NT2/D1 (cell line): ENCODE measurements at places on chromosomes 1 and 21.

DNA sequence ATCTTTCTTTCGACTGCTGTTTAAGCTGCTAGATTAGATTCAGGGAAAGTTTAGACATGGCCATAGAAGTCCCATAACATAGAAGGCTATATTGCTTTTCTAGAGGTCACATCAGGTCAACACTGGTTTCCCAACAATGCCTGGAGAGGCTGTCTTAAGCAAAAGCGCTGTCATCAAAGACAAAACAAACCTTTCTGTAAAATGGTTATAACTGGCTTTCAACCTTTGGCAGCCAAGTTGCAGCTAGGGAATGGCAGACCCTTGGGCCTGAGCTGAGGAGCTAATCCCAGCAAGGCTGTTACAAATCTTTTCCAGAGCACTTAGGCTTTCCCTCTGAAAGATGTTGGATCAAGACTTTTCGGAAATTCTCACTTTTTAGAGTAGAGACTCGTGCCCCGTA, 11.2 kb upstream of the ABCA4 start:
- DNase-seq = no peak

DNA sequence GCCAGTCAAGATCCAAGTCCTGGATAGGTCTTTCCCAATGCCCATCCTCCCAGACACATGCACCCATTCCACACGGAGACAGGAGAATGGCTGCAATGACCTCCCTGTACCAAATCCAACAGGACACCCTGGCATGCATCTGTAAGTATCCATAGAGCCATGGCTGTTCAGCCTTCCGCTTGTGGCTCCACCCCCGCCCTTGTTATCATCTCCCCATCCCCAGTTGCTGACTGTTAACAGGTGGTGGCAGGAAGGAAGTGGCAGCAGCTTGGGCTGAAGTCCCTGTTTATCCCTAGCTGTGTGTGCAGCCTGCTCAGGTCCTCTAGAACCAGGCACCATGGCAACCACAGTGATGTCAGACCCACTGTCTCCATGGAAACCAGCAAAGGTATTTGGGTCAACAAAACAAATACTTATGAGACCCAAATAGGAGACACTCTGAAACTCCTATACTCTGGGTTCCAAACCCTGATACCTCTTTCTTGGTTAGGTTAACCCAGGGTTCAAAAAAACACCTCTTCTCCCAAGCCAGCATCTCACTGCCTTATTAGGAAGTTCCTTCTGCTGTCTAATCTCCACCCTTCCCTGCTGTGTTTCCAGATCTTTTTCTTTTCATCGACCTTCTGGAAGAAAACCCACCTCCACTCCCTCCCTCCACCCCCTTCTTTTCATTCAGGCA, 721 bp downstream of the PBXIP1 start:
- DNase-seq = no peak

DNA sequence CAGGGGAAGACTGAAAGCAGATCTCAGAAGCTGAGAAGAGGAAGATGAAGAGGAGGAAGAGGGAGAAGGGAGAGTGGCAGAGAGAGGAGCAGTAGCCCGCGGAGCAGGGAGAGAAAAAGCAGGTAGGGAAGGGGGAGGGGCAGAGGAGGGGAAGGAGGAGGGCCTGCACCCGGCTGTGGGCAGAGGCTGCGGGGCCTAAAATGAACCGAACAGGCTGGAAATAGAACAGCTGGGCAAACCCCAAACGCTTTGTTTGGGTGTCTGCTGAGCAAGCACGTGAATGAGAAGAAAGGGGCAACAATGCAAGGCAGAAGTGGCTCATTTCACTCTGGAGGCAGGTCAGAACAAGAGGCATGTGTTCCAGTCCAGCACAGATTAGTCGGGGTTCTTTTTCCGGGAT, 33.5 kb downstream of the KCNC4 start:
- no peak for DNase-seq

DNA sequence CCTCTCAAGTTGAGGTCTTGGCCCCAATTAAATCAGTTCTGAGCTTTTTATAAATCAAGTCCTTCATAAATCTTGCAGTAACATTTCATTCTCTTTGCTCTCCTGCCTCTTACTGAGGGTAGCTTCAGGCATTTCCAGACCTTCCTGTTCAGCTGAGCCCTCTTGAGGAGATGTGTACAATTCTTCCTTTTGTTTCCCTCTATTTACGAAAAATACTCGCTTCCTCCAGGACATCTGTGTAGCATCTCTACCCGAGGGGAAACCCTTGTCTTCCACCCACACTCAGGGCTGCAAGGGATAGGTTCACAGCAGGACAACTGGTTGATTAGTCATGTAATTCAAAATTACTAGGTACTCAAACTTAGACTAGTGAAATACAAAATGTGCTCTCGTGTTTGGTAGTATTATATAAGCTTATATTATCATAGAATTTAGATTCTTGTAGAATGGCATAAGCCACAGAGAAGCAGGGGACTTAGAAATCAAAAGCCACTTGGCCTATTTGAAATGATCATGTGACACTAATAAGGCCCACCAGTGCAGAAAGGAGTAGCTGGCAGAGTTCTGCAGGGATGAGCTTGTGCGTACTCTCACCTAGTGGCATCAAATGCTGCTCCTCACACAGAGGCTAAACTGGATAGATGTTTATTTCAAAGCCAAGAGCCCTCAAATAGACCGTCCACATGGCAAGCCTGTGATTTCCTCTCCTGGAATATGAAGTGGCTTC, 126.7 kb downstream of the GDAP2 start:
- DNase-seq = no peak

DNA sequence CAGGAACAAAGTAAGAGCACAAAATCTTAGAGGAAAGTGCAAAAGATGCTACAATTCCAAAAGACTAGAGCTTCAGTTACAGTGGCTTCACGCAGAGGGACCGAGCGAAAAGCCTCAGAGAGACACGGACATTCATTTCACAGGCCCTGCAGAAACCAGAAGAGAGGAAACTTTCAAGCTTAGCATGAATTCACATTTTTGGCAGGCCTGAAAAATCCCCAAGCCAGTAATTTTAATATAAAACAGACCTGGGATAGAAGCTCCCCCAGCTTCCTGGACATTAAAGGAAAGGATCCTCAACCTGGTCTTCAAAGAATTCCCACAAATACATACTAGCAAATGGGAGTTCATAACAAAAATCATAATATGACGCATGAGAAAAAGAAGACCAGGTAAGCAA, 66.2 kb downstream of the HSF2BP start:
- no peak for DNase-seq

DNA sequence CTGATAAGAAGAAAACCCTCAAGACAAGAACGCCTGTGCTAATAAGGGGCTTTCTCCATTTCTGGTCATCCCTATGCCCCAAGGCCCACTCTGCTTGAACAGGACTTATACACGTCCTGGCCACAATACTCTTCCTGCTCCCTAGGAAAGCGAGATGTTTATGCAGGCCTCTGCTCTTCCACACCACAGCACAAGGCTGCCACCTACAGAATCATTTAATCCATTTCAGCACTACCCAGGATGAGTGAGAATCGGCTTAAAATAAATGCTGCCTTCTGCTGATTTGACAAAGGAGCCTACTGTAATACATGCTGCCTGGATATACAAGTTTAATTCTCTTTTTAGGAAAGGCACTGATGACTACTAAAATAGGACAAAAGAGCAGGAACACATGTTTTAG, 29.4 kb downstream of the FRRS1 start:
- peak; percentile 57 for DNase-seq

DNA sequence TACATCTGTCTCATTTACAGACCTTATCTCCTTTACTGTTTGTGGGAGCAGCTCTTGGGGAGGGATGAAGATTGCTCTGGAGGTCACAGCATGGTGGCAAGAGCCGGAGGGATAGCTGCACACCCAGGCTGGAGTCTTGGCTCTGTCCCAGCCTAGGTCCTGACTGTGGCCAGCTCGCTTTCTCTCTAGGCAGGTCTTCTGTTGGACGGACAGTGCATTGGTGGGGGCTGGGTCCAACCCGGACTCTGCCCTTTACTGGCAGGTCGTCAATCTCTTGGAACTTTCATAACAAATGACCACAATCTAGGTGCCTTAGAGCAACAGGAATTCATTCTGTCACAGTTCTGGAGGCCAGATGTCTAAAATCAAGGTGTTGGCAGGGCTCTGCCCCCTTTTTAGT, 319.8 kb upstream of the C1orf174 start:
- no peak for DNase-seq

GRCh38 chr21:29888437-29888836, 51.4 kb downstream of the GRIK1 start:
- no peak for DNase-seq

DNA sequence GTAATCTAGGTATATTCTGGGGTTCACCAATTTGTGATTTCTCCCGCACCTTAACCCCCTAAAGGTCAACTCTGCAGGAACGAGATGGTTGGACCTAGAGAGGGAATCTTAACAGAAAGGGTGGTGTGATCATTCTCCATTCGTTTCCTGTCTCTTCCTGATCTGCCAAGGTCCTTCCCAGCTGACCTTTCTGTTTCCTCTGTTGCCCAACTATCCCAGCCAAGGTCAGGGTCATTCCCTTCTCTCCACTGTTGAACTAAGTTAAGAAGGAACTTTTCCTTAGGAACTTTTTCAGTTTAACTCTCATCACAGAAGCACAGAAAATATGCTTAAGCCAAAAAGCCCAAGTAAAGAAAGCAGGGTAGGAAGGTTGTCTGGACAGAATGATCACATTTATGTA, 49.3 kb downstream of the KAZN start:
- no peak for DNase-seq

DNA sequence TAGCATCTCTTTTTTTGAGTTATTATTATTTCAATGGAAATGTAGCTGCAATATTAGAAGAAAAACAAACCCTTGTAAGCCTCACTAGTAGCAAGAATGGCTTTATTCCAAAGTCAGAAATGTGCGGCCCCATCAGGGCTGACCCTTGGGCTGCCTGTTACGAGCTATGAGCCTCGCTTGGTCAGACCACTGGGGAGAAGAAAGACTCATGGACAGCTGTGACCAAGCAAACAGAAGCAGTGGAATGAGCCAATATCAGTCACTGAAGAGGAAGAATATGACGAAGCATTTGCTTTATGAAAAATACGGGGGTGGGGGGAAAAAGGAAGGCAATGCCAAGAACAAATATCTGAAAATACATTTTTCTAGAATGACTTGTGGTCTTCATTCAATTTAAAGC, 504.5 kb downstream of the LMO4 start:
- no peak for DNase-seq

DNA sequence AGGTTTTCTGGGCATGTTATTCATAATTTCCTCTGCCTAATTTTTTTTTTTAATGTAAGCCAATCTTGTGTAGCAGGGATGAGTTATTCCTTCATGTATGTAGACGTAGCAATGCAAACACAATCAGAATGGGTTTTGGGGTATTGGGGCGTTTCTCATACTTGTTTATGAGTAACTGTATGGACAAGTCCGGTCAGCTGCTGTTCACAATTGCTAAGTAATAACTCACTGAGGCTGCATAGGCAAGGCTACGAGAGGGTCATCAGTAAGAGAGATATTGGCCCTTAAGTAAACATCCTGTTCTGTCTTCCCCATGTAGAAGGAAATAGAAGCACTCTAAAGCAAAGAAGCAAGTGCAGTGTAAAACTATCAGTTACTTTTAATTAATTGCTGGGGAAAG, 9.5 kb upstream of the TARS2 start:
- no peak for DNase-seq

DNA sequence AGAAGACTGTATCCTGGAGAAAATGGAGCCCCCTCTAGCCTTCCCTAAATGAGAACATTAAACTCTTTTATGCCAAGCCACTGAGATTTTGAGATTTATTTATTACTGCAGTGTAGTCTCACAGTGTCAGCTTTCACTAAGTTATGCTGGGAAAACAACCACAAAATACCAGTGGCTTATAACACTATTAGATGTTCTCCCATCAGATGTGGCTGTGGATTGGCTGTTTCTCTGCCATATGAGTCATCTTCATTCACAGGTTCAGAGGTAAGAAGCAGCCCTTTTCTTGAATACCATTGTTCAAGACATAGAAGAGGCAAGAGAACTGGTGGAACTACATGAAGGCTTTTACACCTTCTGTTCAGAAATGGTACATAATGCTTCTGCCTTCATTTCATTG, 32.1 kb upstream of the ST6GALNAC5 start:
- DNase-seq = no peak

- no peak for DNase-seq
These were observed 28.4 kb upstream of the PLEKHO1 start for GRCh38 chr1:150121236-150121862.

DNA sequence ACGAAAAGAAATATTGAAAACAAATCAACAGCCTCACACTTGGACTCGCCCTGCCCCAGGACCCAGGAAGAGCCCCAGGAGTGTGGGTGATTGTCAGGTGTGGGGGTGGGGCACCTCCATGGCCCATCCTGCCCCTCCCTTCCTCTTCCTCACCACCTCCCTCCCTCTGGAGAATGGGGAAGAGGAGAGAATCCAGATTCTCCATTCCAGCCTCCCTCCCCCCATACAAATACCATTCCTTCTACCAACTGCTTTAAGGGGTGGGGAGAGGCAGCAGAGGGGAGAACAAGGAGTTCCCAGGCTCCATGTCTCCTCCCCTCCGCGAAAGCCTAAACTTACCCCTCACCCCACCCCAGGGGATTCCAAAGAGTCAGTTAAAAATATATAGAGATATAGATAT, 36.7 kb downstream of the MEF2D start:
- DNase-seq = peak; percentile 51

DNA sequence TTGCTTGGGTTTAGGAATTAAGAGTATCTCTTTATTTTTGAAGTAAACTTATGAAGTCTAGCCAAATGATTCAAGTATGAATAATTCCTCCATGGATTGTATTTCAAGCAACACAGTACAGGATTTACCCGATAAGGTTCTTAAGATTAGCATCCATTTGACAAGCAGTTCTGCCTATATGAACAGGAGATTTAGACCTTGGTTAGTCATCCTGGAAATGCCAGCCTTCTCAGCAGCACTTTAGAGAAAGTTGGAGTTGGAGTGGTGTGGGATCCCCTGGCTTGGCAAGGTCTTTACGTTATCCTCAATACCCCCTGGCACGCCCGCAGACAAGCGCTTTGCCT, 1.6 kb downstream of the BCAR3 start:
- DNase-seq = no peak

GRCh38 chr21:33330726-33331125, 6.0 kb downstream of the IFNAR1 start:
- DNase-seq = no peak

DNA sequence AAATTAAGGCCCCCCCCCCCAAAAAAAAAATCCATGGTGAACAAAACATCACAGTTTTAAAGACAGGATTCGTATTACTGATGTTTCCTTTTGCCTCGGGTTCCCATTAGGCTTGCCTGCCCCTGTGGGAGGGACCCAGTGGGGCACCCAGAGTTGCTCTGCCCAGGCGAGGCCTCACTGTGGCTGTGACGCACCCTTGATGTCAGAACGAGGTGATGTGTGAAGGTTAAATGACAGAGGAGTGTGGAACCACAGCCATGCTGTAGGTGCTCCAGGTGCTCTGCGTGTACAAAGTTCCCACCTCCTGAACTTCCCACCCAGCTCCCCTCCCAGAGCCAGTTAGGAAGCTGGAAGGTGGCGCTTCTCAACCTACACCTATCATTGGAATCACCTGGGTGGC, 37.9 kb downstream of the GRHL3 start:
- no peak for DNase-seq

DNA sequence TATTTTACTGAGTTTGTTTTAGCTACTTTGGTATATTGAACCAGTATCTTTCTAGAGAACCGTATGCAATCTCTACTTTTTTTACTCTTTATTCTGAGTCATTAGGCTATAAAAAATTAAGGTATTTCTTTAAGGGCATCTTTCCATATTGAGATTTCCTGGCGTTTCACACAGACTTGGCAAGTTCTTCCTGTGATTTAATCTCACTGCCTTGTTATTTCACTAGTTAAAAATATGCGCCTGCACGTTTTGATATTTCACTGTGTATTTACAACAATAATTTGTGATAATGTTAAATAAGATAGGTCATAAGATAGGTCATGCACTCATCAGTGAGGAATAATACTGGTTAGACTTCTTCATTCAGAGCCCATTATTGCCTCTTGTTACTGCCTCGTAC, 16.2 kb upstream of the CR1L start:
- DNase-seq = no peak
